Stimulated activated CD4-positive, alpha-beta T cell treated with anti-CD3 and anti-CD28 coated beads, TNF-alpha, amount 100 ng/mL, for 48 hours (primary cell): ENCODE measurements at places on chromosomes 3 and 15.

- DNase-seq = no peak
These were observed 505 bp upstream of the WNT5A start for GRCh38 chr3:55487381-55488241.

DNA sequence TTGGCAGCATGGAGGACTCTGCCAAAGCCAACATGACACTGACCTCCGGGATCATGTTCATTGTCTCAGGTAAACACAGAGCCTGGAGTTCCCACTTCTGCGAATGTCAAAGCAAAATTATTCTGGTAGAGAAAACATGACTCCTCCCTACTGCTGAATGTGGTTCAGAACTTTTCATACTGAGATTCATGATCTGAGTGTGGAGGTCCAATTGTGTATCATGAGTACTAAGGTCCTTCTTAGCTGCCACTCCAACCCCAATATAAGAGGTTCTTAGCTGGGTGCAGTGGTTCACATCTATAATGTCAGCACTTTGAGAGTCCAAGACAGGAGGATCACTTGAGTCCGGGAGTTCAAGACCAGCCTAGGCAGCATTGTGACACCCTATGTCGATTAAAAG lies 13.8 kb downstream of the CLDN18 start:
- DNase-seq = no peak

- no peak for DNase-seq
These were observed 55.2 kb downstream of the RBPMS2 start for GRCh38 chr15:64720188-64720587.

DNA sequence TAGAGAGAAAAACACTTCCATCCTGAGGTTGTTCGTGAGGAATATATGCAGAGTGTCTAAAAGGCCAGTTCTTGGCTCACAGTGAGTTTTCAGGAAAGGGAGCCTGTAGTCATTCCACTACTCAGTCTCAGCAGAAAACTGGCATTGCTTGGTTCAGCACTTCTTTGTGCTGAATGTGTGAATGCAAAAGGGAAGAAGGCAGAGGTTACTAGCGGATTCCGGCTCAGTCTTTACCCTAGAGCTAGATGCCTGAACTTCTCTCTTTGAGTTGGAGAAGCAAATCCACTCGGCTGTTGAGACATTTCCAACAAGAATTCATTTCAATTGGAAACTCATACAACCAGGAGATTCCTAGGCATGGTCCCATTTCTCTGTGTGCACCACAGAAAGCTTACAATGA lies 23.1 kb upstream of the FRMD4B start:
- no peak for DNase-seq

GRCh38 chr15:89632563-89633430 lies 22.5 kb downstream of the KIF7 start:
- DNase-seq = no peak

DNA sequence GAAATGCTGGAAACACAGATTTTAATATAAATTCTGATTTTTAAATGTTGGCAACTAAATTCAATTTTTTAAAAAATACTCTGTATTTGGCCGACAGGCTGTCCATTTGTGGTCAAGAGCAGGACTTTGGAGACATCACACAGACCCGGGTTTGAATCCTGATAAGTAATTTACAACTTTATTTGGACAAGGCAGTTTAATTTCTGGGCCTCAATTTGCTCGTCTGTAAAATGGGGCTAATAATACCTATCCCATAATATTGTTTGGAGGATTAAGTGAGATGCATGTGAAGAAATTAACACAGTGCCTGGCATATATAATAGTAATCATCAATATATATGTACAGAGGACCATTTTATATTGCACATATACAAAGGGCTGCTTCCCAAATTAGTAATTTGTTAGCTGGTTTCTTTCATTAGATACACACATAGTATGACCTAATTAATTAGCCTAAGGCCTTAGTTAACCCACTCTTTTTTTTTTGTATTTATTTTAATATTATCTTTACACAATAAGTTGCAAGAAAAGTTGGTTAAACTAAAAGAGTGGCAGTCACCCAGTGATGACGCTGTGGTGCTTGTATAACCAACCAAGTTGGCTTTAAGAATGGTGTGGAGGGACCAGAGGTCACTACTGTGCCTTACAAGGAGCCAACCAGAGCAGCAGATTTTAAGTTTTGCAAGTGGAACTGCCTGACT lies 665 bp downstream of the PIGB start:
- no peak for DNase-seq

DNA sequence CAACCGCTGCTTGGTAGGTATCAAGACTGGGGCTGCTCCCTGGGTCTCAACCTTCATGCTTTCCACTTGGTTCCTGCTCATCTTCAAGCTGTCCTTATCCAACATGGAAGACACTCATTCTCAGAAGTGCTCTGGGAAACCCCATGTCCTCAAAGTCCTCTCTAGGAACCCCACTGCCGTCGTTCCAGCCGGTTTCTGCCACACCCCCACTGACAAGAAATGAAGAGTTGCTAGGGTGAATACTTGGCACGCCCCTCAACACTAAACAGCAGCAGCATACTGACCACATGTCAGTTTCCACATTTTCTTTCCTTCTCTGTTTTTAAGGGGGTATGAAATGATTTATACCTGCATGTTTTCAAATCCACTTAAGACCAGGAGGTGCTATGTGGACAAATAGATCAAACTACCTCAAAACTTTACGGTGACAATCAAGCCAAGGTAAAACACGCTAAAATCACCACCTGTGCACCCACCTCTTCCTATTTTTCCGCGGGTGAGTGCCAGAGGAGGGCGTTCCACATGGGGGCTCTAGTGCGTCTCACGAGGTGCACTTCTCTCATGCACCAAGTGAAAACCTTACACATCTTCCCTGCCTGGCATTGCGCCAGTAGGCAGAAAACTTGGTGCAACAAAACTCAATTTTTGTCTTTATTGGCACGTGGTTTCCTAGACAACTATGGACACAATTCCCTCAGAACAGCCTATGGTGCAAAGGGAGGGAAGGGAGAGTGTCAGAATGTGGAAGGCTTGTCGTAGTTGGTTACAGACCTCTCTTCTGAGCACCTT lies 125.1 kb downstream of the TJP1 start:
- no peak for DNase-seq

GRCh38 chr3:43363621-43364266 lies 77.4 kb downstream of the SNRK start:
- no peak for DNase-seq

DNA sequence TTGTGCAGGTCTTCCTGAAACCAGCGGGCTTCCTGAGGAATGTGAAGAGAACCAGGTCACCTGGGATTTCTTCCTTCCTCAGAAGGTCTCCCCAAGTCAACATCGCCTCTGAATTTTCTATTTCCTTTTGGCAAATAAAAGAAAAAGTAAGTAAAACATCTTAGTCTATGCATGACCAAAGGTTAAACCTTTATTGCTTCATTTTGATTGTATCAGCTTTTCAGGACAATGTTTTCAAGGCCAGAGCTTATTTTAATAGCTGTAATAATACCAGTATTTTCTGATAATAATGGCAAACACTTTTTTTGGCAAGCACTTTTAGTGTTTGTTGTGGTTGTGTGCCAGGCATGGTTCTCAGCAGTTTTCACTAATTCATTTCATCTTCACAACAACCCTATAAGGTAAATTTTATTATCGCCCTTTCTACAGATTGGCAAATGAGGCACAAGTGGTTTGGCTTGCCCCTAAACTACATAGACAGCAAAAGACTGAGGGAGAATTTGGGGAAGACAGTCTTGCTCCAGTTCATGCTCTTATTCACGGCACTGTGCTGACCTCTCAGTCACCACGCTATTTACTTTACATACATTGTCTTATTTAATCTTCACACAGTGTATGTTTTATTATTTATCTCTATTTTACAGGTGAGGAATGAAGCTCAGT lies 110.4 kb downstream of the RPL22L1 start:
- DNase-seq = no peak

DNA sequence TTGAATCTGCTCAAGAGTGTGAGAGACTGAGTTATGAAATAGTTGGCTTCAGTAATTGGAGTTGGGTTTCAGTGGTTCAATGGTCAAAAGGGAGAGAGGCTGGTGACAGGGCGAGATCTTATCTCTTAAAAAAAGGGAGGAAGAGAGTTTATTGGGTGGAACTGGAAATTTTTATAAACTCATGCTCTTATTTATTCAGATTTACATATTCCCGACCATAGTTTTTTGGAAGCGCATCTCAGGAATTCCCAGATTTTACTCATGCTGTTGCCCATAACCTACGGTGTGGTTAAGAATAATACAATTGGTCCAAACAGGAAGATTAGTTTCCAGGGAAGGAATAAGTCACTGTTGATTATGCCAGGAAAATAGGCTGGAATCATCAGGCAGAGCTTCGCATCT lies 41.4 kb downstream of the CD200 start:
- no peak for DNase-seq

DNA sequence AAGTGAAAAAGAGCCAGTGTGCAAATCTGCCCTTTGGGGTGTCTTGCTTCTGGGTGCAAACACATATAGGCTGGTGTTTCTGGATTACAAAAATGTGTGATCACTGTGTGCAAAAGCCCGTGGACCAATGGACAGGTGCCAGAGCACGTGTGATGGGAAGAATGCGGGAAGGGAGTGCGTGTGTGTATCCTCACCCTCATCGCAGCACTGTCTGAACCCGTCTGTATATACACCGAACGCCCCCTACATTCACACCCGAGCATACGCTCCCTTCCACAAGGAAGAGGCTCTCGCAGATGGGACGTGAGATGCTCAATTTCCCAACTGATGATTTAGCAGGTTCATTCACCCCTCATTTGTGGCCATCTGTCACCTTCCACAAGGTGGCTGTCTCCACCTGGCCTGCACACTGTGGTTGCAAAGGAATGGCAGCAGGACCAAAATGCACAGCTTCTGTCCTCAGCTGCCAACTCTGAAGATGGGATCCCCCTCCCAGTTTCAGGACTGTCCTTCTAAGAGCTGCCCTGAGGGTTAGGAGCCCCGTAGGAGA lies 19.4 kb upstream of the SLC6A1 start:
- no peak for DNase-seq

DNA sequence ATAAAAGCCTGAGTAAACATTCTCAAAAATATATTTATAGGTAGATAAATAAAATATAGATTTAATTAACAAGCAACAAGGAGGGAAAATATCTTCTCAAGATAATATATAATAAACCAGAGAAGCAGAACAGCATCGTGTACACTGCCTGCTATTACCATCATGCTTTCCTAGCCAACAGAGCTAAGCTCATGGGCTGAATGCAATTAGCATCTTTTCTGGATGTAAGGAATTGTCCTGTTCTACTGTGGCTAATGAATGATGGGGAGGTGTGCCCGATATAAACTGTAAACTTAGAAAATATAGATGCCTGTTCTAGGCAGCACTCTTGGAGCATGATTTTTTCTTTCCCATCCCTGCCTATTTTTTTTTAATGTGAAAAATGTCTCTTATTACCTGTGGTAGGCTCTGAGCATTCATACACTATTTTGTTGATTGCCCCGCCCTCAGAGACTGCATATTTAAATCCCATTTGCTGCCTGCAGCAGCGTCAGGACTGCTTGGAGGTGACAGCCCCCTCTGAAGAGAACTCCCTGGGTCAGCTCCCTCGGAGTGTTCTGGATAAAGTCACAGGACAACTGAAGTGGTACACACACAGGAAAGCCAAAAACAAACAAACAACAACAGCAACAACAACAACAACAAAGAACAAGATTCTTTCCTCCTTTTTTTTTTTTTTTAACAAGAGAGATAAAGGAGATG lies 312.3 kb downstream of the SATB1 start:
- no peak for DNase-seq

- DNase-seq = no peak
These were observed 22.1 kb downstream of the CDIN1 start for GRCh38 chr15:36601497-36601932.

- DNase-seq = no peak
These were observed 64.8 kb upstream of the ABHD2 start for GRCh38 chr15:89023311-89023961.

DNA sequence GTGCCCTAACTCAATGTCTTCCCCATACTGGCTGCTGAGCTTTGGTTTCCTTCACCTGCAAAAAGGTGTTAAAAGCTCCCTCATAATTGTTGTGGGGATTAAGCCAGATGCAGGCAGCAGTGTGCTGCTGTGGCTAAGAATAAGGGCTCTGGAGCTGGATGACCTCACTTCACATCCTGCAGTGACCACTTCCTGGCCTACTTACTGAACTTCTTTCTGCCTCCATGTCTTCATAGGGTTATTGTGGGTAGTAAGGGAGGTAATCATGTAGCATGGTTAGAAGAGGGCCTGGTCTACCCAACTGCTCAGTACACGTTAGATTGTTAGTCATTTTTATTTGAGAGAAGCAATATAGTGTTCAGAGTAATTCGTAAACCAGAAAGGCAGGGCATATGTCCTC lies 18.4 kb downstream of the GYG1 start:
- DNase-seq = no peak

DNA sequence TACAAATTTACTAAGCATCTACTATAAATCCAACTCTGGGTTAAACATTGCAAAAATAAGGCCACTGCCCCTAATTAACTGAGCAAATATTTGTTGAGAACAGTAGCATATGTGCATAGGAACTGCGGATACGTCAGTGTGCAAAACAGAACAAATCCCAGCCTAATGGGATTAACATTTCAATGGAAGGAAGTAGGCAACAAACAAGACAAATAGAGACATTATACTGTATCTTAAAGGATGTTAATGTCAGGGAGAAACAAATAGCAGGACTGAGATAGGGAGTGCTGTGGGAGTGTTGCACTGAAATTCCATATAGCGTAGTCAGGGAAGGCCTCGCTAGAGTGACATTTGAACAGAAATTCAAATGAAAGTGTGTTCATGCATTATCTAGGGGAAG lies 89.7 kb upstream of the KCNAB1 start:
- DNase-seq = no peak
